ENCODE measurements at places on chromosomes 4 and X.

DNA sequence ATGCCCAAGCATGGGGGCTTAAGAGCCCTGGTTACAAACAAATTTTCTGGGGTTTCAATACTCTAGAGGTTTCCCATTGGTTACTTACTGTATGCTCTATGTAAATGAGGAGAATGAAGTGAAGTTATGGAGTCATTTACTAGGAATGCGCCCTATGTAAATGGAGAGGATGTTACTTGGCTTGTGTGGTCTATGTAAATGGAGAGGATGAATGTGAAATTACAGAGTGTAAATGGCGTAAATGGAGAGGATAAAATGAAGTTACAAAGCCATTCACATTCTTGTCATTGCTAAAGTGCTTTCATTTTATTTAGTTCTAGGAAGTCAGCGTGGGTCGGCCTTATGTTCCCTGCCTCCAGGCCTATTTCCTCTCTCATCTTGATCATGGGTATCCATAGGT is 810.5 kb upstream of the ADGRL3 start:
- DNase-seq = no peak

- DNase-seq = no peak
These were observed 83.0 kb downstream of the LRP2BP start for GRCh38 chr4:185312699-185313098.

DNA sequence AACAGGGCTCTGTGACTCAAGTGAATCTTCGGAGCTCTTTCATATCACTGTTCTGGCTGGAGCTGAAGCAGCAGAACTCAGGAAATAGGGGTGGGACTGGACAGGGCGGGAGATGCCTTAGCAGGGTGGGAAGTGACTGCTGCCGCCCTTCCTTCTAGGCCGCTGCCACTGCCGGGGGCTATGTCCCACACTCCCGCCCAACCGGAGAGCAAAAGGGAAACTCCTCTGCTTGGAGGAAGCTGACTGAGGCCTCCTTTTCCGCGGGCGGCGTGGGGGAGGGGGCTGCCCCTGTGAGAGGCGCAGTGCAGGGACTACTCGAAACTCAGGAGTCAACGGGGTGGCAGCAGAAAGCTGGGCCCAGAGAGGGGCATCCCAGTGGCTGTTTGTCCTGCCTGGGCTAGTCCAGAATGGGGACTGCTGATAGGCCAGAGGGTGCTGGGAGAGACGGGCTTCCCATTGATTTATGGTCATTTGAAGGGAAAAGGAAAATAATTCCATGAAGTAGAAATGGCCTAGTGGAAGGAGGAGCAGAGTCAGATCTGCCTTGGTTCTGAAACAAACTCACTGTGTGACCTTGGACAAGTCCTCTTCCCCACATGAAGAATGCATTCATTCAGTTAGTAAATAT is 36.9 kb downstream of the STARD8 start:
- no peak for DNase-seq

GRCh38 chr4:162707962-162708361 is 458.7 kb downstream of the NAF1 start:
- no peak for DNase-seq

DNA sequence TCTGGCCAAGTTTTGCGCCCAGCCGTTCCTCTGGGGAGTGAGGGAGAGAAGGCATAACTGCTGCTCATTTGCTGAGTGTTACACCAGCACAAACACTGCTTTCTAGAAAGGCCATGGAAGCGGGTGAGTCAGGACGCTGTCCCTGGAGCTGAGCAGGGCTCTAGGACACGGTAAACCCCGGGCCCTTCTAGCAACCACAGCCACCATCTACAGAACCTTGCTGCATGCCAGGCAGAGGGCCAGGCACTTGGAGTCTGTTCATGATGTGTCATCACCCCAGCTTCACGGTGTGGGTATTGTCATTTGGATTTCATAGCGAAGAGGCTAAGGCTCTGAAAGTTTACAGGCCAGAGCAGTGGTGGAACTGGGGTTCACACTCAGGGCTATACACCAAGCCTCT is 31.8 kb upstream of the C4orf50 start:
- DNase-seq = no peak

DNA sequence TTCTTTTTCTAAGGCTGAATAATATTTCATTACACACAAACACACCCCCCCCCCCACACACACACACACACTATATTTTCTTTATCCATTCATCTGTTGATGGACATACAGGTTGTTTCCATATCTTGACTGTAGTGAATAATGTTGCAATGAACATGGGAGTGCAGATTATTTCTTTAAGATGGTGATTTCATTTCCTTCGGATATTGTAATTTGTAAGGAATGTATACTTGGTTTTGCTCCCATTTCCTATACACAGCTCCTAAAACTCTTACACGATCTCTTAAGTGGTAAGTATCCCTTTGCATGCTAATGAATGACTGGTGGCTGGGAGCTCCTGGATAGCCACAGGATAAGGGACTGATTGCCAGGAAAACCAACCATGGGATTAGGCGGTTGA is 14.7 kb upstream of the RBMXL3 start:
- DNase-seq = no peak

GRCh38 chr4:153408932-153409331 is 57.2 kb upstream of the TMEM131L start:
- DNase-seq = no peak

- DNase-seq = no peak
These were observed 113.9 kb downstream of the CPZ start for GRCh38 chr4:8706216-8707044.

DNA sequence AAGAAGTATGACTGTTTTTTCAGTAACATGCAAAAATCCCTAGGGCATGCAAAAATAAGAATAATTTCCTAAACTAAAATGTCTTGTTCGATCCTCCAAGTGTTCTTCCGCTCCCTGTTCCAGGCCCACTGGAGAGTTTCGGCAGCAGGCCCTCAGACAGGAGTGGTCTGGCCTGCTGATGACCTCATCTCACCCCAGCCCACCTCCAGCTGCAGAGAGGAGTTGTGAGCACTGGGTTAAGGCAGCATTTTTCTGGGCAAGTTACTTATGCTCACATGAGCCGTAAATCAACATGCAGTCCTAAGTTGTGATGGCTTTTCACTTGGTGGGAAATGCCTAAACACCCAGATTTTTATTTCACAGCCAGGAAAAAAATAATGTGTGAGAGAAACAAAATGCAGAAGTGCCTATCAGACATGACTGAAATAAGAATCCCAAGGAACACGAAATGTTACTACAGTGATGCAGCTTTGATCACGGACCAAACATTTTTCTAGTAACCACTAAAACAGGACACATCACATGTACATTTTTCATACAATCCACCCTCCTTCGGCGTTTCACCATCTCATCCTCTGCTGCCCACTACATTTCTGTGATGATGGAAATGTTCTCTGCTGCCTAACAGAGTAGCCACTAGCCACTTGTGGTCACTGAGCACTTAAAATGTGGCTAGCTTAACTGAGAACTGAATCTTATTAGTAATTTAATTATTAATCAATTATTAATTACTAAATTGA is 153.3 kb upstream of the TBL1X start:
- no peak for DNase-seq

DNA sequence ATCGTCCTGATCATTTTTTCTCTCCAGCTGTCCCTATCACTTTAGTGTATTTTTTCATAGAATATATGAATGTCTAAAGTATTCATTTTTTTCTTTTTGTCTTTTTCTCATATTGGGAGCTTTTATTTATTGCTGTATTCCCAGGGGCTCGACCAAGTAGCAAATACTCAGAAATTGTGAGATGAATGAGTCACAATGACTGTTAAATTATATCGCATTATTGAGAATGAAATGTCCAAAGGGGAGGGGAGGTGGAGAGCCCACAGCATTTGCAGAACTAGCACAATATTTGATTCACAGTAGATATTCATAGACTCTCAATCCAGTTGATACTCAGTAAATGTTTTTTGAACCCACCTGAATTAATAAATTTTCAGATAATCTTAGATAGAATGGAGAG is 543.6 kb upstream of the FAM241A start:
- no peak for DNase-seq

- no peak for DNase-seq
These were observed 98.7 kb downstream of the CFAP299 start for GRCh38 chr4:80434238-80434637.

- no peak for DNase-seq
These were observed 14.6 kb upstream of the SPRY1 start for GRCh38 chr4:123381996-123382395.

- DNase-seq = peak; percentile 11
These were observed 161.7 kb downstream of the BTC start for GRCh38 chr4:74632634-74633033.

DNA sequence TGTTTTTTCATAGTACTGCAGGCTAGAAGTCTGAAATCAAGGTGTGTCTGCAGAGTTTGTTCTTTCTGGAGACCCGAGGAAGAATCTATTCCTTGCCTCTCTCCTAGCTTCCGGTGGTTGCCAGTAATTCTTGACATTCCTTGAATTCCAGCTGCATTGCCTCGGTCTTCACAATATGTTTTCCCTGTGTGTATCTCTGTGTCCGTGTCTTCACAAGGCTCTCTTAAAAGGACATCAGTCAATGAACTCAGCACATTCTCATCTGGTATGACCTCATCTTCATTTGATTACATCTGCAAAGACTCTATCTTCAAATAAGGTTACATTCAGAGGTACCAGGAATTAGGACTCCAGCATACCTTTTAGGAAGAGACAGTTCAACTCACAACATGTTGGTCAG is 163.4 kb downstream of the BANK1 start:
- DNase-seq = no peak

DNA sequence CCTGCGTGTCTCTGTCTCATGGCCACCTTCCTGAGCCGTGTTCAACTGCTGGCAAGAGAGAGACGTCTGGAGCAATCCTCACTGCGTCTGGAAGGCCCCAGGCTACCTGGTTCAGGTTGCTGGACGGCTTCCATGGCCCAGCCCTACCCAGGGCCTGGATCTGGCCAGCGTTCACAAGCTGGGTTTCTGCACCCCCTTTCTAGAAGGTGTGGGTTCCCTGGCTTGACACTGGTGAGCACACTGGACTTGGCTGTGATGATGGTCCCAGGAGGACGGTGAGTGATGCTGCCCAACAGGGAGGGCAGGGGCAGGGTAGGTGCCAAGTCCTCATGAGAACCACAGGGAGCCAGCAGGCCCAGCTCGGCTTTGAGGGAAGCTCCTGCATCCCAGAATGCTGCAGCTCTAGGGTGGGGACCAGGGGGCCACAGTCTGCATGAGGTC is 63.4 kb downstream of the HTRA3 start:
- no peak for DNase-seq

GRCh38 chr4:1968686-1969295 is 40.0 kb downstream of the NELFA start:
- no peak for DNase-seq

GRCh38 chr4:156547891-156548290 is 423.7 kb downstream of the PDGFC start:
- DNase-seq = no peak

- no peak for DNase-seq
These were observed 159.8 kb downstream of the SLC4A4 start for GRCh38 chr4:71498625-71499024.

- no peak for DNase-seq
These were observed 114.5 kb downstream of the FAM53A start for GRCh38 chr4:1569461-1570151.

GRCh38 chrX:142978130-142978684 is 47.5 kb upstream of the SPANXN4 start:
- no peak for DNase-seq

DNA sequence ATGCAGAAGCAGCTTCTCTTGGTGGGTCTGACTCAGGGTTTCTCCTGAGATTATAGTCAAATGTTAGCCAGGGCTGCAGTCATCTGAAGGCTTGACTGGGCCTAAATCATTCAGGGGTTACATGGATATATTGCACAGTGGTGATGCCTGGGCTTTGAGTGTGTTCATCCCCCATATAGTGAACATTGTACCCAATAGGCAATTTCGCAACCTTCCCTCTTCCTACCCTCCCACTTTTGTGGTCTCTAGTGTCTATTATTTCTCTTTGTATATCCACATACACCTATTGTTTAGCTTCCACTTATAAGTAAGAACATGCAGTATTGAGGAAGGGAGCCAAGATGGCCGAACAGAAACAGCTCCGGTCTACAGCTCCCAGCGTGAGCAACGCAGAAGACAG is 90.3 kb upstream of the CAMK2D start:
- no peak for DNase-seq

DNA sequence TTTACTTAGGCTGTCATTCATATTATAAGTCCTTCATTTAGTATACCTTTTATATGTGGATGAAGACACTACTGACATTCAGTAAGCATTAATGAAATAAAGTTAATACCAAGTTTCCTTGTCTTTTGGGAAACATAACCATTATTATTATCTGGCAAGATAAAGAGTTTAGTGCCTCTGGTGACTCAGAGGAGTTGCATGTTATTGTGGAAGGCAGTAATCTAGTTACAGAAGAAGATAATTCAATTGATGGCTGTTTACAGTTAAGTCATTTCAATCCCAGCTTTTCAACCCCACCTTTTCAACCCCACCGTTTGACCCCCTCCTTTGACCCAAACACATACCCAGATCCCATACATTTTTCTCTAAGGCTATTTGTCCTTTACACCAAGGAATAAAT is 143.8 kb downstream of the FANCB start:
- DNase-seq = no peak

DNA sequence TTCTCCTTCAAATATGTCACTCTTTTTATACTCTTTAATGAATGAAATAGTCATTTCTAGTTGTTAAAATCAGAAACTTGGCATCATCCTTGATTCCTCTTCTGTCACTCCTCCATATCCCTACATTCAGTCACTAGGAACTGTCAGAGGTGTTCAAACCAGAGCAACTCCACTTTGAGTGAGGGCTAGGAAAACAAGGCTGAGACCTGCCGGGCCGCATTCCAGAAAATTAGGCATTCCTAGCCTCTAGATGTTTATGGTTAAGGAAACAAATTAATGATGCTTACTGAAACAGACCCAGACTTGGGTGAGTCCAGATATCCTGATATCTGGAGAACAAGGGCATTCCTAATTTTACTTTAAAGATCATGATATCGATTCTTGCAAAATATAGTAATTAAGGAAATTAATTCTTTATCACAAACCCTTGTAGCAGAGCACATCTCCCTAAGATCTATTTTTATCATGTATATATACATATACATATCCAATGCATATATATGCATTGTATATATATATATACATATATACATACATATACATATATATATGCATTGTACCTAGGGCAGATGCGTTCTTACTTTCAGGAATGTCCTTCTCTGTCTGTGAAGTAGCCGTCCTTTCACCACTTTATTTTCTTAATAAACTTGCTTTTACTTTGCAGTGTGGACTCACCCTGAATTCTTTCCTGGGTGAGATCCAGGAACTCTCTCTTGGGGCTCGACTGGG is 98.4 kb upstream of the GC start:
- DNase-seq = no peak

DNA sequence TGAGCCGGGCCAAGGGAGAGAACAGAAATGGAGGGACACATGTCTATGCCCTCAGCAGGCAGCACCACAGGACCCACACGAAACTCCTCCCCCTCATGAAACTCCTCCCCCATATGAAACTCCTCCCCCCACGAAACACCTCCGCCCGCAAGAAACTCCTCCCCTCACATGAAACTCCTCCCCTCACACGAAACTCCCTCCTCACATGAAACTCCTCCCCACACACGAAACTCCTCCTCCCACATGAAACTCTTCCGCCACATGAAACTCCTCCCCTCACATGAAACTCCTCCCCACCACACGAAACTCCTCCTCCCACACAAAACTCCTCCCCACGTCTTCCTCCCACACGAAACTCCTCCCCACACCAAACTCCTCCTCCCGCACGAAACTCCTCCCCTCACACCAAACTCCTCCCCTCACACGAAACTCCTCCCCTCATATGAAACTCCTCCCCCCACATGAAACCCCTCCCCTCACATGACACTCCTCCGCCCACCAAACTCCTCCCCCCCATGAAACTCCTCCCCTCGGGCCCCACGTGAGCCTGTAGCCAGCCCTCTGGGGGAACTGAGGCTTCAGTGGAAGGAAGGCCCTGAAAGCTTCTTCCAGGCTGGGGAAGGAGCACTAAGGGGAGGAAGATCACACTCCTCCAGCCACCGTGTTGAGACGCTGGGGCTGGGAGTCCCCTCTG is 15.2 kb downstream of the ADRA2C start:
- DNase-seq = no peak
